ENCODE measurements at places on chromosomes 11 and 22.

- no peak for DNase-seq
Observed at GRCh38 chr11:14518820-14519219, 1.4 kb downstream of the PSMA1 start.

DNA sequence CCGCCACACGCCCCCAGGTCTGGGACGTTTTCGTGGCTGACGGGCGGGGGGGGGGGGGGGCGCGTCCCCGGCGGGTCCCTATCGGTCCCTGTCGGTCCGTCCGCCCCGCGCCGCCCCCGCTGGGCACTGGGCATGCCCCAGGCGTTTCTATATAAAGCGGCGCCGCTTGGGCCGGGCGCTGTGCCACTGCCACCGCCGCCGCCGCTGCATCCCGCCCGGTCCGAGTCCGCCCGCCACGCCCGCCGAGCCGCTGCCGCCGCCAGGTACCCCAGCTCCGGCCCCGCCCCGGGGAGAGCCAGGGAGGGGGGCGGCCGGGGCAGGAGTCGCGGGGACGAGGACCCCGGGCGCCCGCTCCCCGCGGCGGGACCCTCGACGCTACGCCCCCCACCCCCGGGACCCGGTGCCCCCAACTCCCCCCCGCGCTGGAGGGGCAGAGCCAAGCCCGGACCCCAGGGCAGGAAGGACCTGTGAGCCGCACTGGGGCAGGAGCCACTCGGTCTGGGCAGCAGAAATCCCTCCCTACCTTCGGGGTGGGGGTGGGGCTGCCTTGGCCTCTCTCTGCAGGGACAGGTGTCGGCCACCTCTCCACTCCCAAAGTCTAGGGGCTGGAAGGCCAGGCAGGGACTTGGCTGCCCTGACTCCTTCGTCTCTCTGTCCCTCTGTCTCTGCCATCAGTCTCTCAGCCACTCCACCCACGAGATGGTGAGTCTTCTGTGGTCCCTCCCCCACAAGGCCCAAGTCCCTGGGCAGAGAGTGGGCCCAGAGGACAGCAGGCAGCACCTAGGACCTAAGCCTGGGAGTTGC is at the start of gene CARNS1:
CARNS1 (plus strand) TSS at position 178 of the 804 bp plus-strand sequence; CDS start at position 700, 522 bp downstream.
- DNase-seq = no peak

- DNase-seq = no peak
Observed at GRCh38 chr22:26707581-26707980, 50.2 kb downstream of the MIAT start.

DNA sequence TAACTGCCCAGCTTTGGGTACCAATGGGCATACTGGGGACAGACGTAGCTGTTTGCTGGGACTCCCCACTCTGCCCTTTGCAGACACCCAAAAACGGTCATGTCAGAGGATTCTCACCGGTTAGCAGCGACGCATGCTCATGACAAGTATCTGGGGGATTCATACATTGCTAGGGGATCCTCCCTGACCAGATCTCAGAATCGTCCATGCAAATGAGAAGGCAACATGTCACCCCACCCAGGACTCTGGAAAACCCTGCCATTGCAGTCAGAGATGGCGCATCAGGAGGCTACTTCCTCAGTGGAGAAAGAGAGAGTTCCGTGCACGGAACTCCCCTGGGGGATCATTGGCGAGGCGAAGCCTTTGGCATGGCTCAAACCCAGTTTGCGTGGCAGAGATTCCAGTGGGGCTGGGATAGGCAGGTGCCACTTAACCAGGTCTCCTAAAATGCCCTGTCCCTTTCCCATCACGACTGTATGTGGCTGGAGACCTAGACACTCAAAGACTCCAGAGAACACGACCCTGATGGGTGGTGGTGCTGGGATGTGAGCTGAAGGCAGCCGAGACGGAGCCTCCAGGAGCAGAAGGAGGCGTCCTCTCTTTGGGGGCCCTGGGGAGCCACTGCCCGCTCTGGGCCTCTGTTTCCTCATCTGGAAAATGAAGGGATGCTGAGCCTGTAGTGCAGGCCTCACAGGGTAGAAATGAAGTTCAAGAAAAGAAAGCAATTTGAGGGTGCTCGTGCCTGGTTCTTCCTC is 4.9 kb downstream of the RGL4 start:
- DNase-seq = no peak

- DNase-seq = no peak
Observed at GRCh38 chr11:64876835-64877341, 1.5 kb downstream of the EHD1 start.

- DNase-seq = no peak
Observed at GRCh38 chr22:20511578-20512229, 4.3 kb downstream of the MED15 start.

GRCh38 chr22:40014667-40015248 is 20.0 kb downstream of the FAM83F start:
- no peak for DNase-seq

GRCh38 chr22:24157822-24158135 is 23.5 kb upstream of the SUSD2 start:
- DNase-seq = no peak

DNA sequence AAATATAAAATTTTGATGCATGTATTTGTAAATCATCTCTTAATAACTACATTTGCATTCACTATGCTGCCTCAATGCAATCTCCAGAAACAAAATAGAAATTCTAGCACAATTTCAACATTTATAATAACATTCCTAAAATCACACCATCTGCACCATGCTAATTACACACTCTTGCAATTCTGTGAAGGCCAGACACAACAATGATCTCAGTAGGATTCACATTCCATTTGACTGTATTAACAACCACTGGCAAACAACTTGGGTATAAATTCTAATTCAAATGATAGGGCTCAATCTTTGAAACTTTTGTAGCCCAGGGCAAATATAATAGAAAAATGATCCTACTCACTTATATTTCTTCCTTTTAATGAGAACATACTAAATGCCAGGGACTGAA is 25.9 kb downstream of the RAB6A start:
- DNase-seq = no peak

DNA sequence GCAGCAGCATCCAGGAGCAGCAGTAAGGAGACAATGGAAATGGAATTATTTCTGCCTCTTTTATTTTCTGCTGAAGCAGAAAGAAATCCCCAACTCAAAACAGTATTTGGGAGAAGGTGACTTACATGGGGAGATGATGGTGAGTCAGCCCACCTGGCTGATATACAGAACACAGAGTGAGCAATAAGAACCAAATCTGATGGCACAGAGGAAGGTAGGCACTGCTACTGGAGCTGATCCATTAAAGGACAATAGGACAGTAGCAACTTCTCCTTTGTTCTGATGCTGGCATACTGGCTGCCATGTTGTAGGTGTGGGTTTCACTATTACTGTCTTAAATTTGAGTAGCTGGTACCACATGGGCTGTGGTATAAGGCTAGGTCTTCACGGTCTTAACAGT is 45.2 kb downstream of the CLPB start:
- no peak for DNase-seq

GRCh38 chr22:19123936-19124335 is 1.7 kb upstream of the DGCR2 start:
- no peak for DNase-seq

DNA sequence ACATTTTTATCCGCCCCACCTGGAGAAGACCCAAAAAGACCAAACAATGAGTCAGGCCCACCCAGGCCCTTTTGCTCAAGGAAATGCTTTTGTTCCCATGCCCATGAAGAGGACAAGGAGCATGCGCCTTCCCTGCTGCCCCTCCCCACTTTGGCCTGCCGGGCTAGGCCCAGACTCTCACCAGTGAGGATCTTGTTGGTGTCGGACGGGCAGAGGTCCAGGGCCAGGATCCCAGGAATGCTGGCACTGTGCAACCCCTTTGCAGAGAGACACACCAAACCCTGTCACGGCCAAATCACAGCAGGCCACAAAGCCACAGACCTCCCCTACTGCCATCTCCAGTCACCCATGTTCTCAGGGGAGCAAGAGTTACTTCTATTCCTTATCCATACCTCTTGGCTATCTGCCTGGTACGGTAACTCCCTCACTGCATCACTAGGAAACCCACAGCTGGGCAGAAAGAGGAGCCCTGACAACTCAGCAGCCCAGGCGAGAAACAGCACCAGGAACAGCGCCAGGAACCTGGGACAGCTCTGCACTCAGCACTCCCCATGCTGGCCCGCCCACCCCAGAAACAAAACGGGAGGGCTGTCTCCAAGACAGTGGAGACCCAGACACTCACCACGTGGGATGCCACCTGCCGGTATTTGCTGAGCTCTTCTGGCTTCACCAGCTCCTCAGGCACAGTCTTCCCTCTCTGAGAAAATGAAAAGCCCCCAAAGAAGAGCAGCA is 5.5 kb downstream of the PRPF19 start:
- DNase-seq = no peak

Data from OCI-LY7 (cell line).